ENCODE measurements at places on chromosomes 3 and 15.

DNA sequence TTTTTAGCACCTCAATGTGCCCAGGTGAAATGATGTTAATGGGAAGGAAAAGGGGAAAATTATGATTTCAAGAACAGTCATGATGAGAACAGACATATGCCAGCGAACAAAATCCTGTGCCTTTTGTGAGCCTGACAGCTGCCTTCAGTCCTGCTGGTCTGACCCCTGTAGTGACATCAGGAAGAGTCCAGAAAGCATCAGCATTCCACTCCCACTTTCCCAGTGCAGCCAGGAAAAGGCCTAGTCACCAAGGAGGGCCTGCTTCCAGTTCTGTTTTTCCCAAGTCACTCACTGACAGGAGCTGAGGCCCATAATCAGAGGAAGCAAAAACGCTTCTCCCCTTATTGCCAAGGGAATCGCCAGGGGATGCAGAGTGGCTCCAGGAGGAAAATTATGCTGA, 218.4 kb downstream of the ABHD5 start:
- ATAC-seq, result no peak

- no peak for ATAC-seq
Measured at GRCh38 chr15:95448531-95449229, 881.8 kb upstream of the NR2F2 start.

DNA sequence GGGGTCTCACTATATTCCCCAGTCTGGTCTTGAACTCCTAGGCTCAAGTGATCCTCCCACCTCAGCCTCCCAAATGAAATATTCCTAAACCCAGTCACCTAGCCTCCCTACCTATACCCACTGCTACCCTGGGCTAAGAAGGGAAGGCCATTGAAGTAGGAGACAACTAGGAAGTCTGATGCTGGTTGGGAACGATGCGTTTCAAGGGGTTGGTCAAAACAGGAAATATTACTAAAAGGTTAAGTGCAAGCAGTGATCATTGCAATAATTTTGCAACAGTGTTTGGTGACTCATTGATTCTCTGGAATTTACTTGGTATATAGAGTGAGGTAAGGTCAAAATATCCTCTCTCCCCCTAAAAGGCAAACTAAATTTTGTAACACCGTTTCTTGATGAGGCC, 4.6 kb upstream of the UQCRC1 start:
- ATAC-seq, result peak; percentile 62

GRCh38 chr3:195563317-195563716, 20.2 kb upstream of the PPP1R2 start:
- ATAC-seq, result no peak

GRCh38 chr15:81454024-81454423, 80.0 kb upstream of the TMC3 start:
- no peak for ATAC-seq

DNA sequence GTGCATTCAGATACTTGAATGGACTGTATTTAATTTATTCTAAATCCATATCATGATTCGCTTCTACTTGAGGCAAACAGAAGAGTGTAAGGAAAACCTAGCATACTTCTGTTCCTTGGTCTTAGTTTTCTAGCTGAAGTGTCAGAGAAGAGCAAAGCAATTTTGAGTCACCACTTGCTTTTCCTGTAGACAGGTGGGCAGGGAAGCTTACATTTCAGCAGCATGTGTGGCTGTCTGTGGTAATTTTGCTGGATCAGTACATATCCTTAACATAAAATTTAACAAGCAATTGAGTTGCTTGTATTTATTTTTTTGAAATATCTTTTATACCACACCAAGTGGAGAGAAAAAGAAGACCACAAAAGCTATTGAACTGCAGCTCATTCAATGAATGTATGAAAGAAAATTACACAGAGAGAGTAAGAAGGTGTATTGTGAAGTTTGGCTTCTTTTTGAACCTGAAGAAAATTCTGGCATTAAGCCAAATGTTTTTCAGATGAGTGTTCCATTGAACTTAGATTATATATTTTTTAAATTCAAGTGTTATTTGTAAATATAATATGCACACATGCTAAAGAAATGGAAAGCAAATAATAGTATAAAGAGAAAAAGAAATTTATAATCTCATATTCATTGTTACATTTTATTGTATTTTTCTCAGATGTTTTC, 747.6 kb downstream of the NAALADL2 start:
- ATAC-seq, result no peak

DNA sequence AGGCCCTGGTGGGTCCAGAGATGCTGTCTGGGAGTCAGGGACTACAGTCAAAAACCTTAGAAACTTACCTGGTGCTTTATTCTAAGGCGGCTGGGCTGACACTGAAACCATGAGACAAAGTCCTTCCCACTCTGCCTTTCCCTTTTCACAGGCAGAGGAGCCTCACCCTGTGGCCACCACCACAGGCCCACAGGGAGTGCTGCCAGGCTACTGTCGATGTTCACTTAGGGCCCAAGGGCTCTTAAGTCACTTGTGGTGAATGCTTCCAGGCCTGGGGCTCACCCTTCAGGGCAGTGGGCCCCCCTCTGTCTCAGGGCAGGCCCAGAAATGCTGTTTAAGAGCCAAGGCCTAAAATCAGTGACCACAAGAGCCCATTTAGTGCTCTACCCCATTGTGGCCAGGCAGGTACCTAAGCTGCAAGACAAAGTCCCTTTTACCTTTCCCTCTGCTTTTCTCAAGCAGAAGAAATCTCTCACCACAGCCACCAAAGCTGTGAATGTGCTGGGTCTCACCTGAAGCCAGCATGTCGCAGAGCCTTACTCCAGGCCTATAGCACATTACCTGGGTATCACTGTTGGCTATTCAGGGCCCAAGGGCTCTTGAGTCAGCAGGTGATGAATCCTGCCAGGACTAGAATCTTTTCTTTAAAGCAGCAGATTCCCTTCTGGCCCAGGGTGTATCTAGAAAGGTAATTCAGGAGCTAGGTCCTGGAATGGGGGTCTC, 39.5 kb upstream of the GOLGA6B start:
- no peak for ATAC-seq
